ENCODE measurements at places on chromosomes 5 and 9. TPM values are rescaled to one million over a fixed set of nuclear protein-coding genes. Genes with fewer than 3 reads are reported as not detected.

DNA sequence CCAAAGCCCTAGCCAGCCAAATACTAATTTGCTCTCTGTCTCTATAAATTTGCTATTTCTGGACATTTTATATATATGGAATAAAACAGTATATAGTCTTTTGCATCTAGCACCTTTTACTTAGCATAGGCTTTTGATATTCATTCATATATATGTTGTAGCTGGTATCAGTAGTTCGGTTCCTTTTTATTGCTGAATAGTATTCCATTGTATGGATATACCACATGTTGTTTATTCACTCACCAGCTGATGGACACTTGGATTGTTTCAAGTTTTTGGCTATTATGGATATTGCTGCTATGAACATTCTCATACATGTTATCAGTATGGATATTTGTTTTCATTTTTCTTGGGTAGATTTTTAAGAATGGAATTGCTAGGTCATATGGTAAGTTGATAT is 23.8 kb upstream of the KIAA1958 start:
- DNase-seq = no peak

DNA sequence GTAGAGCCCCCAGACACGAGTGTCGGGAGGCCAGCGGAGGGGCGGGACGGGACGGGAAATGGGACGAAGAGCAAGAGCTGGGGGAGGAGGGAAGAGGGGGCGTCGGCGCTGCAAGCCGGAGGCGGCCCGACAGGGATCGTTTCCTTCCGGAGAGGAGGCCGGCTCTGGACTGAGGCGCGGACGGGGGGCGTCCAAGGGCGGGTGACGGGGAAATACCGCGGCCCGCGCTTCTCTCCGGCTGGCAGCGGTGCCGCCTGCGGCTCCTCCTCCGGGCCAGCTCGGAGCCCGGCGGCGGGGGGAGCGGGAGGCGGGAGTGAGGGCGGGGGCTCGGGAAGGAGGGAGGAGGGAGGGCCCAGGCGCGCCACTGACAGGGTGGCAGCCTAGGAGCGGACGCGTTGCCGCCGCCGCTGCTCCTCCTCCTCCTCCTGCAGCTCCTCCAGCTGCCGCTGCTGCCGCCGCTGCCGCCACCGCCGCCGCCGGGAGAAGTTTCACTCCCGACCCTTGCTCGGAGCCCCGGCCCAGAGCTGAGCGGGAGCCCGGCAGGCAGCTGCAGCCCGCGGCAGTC is at the start of gene CHSY3:
Gene CHSY3 (plus strand): TSS at position 364 of the 565 bp plus-strand sequence.
- DNase-seq = no peak

Gene DMRT3
- total RNA-seq = not detected

DNA sequence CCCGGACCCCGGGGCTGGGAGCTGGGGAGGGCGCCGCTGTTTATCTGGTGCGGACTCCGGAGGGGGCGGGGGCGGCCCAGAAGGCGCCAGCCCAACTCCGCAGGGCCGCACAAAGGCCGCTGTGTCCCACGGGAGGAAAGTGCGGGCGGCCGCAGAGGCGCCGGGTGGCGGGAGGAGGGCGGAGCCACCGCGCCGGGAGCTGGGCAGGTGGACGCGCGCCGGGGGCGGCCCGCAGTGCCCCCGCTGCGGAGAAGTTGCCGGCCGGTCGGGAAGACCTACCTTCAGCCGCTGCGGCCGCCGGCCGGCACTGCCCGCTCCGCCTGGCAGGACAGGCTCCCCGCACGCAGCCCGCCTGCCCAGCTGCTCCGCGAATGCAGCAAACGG is 43.6 kb downstream of the NACC2 start:
- no peak for DNase-seq

GRCh38 chr5:127290019-127290945 is at the start of gene MEGF10:
TSS of gene MEGF10 (plus strand) at chr5:127290796. CDS start at chr5:127331309, 40,513 bp downstream.
- no peak for DNase-seq

DNA sequence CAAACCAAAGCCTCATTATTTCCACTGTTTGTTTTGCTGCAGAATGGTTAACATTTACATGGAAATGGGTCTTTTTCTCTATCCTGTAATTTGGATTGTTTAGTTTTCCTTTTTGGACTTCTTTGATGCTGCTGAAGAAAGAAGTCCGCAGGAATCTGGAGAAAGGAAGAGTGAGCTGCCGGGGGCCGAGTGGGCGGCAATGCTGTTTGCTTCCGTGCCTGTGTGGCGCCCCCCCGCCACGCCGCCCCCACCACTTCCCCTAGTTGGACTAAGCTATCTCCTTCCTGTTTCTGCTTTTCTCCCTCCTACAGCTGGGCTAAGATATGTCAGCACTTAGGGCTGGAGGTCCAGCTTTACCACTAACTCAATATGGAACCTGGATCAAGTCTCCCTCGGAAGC is 39.7 kb downstream of the ACTL7B start:
- DNase-seq = no peak

- no peak for DNase-seq
These were observed 24.9 kb upstream of the SLC25A51 start for GRCh38 chr9:37928552-37929430.

Gene IL13
- not detected for total RNA-seq

Gene PSAT1
- 278 TPM for total RNA-seq

Gene GLDC
- total RNA-seq = not detected

Gene PCA3
- not detected for total RNA-seq

- DNase-seq = no peak
These were observed 76.8 kb upstream of the PCSK1 start for GRCh38 chr5:96509721-96510350.

DNA sequence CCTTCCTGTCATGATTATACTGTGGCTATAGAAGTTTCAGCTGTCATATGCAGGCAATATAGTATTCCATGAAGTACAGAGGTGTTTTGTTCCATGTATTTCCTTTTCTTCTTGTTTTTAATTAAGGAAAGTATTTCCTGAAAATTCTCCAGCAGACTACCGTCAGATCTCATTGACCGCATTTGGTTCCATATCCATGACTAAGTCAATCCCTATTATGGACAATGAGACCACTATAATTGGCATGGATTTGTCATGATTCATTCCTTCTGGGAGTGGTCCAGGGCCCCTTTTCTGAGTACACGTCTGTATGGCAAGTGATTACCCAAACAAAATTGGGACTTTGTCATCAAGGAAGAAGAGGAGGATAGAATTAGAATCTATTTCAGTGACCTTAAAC is 283.2 kb upstream of the CLINT1 start:
- DNase-seq = no peak

Gene TRMT10B
- 3.0 TPM for total RNA-seq

DNA sequence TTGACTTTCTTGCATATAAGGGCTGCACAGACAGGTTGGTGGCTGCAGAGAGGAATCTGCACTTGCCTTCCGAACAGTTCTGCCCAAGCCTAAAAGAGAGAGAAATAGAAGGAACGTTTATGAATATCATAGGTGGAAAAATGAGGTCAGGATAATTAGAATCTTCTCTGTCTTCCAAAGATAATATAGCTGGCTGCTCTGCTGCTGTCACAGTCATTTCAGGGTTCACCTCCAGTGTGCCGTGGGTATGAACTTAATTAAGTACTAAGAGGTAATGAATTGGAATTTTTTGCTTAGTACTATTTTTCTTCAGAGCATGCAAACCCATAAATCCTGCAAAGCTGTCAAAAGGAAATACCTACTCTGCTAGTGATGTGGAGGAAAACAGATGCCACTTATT is 82.2 kb downstream of the PRDM6 start:
- no peak for DNase-seq

GRCh38 chr9:16172796-16173195 is 620.0 kb downstream of the CCDC171 start:
- no peak for DNase-seq

Gene MED7
- total RNA-seq = 19.6 TPM

GRCh38 chr5:71751422-71751821 is 32.3 kb downstream of the CARTPT start:
- no peak for DNase-seq

Gene MUSK
- not detected for total RNA-seq

Gene OTP
- not detected for total RNA-seq

Gene RFESD
- 10.9 TPM for total RNA-seq

Gene SYK
- total RNA-seq = 175 TPM

DNA sequence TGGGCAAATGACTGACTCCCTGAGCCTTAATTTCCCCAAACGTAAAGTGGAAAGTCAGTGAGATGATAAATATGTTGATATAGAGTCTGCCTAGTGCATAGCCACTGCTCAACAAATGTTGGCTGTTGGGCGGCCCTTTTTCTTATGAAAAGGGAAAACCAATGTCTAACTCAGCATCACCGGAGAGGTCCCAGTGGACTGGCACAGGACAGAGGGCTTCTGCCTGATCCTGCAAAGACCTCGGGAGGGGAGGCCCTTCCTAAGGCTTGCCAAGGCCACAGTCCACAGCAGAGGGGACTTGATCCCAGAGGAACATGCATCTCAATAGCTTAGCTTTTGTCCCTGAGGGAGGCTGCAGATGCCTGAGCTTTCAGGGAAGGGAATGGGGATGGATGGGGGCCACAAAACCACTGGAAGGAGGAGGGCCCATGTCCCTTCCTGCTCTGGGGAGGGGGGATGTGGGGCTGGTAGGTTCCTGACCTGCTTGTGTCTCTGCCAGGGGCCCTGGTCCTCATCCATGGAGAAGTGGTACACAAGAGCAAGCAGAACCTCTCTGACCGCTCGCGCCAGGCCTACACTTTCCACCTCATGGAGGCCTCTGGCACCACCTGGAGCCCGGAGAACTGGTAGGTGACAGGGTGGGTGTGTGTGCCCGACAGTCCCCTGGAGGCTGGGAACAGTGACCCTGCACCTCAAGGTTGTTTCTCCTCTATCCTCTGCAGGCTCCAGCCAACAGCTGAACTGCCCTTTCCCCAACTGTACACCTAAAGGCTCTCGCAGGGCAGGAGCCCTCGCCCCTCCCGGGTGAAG is 6.3 kb downstream of the DOLK start:
- DNase-seq = no peak

DNA sequence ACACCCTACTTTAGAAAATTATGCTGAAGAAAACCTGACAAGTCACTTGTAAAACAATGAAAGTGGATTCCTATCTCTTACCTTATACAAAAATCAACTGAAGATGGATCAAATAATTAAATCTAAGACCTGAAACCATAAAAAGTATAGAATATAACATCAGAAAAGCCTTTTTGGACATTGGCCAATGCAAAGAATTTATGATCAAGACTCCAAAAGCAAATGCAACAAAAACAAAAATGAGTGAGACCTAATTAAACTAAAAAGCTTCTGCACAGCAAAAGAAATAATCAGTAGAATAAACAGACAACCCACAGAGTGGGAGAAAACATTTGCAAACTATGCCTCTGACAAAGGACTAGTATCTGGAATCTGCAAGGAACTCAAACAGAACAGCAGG is 303.0 kb upstream of the CDH9 start:
- no peak for DNase-seq

Gene CCL19
- total RNA-seq = not detected

Gene SLCO6A1
- total RNA-seq = not detected

DNA sequence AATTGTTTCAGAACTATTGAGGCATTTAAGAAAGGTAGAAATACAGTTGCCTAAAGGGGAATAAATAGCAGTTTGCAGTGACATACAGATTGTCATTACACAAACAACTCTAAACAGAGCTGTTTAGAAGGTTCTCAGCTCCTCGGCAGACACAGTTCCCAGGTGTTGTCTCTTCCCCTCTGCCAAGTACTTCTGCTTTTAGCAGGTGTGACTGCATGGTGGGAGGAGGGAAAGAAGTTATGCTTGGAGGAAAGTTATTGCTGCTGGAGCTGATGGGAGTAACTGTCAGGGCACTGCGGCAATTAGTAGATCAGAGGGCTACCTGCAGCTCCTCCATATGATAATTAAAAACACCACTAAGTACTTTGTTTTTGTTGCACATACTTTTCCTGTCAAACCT is 14.5 kb downstream of the EDIL3 start:
- peak; percentile 2 for DNase-seq

DNA sequence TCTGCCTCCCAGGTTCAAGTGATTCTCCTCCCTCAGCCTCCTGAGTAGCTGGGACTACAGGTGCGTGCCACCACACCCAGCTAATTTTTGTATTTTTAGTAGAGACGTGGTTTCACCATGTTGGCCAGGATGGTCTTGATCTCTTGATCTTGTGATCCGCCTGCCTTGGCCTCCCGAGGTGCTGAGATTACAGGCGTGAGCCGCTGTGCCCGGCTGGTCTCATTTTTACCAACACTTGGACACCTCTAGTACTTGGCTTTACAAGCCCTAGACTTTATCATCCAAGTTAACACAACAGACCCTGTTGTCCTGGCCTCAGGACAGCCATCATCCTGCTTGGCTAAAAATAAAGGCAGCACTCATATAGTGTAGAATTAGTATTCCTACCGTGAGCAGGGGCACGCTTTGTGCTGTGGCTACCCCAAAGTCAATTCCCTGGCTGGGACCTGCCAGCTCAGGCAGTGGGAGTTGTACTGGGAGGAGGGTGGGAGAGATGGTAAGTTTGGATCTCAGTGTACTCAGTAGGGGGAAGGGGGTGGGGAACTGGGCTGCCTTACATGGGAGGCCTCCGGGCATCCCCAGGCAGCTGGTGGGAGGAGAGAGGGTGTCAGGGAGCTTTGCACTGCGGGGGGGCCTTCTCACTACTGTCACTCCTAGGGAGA is 6.6 kb downstream of the PDZD2 start:
- no peak for DNase-seq

DNA sequence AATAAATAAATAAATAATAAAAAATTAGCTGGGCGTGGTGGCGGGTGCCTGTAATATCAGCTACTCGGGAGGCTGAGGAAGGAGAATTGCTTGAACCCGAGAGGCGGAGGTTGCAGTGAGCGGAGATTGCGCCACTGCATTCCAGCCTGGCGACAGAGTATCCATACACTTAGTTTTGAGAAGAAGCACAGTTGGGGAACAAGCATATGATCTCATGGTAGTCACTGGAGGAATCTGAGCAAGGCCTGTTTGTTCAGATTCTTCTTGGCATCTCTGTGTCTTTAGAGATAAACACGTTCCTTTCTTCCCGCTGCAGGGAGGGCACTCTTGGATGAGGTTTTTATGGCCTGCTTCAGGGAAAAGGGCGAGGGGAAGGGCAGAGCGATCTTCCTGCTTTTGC is 15.6 kb upstream of the DENND1A start:
- DNase-seq = no peak

Gene IFNA2
- total RNA-seq = not detected
